ENCODE measurements at places on chromosomes 2 and 18.

- DNase-seq, result no peak
Measured at GRCh38 chr2:111209045-111209514, 88.4 kb downstream of the BCL2L11 start.

GRCh38 chr2:42567806-42568400 lies 529 bp upstream of the MTA3 start:
- DNase-seq, result peak; percentile 31

DNA sequence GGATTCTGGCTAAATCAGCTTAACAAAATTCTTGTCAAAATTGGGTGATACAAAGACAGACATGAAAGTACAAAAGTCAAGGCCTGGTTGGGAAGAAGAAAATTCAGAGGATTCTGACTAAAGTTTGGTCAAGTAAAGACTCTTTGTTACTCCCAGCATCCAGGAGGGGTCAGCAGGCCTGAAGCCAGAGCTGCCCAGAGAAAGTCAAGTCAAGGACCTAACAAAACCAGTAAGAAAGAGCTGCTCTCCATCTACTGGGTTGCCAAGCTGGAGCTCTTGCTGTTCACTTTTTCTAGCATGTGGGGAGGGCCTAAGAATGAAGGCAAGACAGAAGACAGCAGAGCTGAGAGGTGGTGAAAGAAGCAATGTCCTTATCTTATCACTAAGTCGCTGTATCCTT lies 143.3 kb downstream of the C1D start:
- DNase-seq, result no peak

GRCh38 chr18:66795051-66795450 lies 191.2 kb upstream of the CDH19 start:
- DNase-seq, result no peak

DNA sequence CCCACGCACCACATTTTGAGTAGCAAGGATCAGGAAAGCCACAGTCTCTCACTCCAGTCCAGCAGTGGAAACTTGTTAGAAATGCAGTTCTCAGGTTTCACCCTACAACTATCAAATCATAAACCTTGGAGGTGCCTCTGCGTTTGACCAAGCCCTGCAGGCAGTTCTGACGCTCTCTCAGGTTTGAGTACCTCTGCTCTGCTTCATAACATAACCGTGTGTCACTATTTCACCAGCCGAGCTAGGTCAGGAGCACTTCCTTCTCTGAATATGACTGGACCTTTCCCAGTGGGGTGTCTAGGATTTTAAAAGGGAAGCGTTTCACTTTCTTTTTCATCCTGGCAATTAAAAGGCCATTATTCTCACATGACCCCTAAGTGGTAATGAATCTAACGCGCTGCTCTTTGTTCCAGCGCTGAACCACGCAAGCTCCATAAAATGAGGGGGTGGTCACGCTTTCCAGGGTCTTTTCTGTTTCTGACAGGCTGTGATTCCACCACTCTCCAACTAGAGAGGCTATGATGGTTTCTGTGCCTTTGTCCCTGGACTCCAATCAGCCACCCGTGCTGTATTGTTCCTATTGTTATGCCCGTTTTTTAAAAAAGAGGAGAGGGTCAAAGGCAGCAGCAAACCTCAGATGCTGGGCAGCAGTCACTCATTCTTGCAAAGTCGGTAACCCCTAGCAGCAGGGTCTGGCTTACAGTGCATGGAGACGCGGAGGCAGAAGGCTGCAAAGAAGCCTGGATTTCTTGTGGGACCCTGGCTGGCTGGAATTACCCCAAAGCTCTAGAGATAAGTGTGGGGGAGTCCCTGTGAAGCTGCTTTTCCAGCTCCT lies 75.2 kb upstream of the CTNNA2 start:
- DNase-seq, result no peak

DNA sequence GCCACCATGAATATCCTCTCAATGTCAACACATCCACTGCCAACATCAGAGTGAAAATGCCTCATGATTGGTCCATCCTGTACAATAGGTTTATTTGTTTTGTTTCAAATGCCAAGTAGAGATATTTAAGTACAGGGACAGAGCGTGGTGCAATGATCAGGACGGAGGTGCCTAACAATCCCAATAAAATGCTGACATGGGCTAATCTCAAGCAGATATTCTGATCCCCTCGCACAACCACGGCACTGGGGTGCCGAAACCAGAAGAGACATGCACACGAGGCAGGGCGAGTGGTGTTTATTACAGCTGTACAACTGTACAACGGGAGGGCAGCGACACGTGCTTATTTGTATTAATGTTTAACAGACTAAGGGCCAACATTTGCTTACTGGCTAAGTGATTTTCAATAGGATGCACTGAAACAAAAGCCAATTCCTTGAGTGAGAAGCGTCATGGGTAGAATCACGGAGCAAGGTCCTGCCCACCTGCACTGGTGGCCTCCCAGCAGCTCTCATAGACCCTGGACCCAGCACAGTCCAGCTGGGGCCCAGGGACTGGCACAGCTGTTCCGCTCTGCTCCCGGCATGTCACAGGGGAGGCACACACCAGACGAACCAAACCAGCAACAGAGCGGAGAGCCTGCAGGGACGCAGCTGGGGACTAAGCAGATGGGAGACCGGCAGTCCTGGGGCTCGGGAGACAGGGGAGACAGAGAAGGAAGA lies 101.4 kb downstream of the HDAC4 start:
- no peak for DNase-seq

- DNase-seq, result no peak
Measured at GRCh38 chr2:16763493-16763899, 97.9 kb upstream of the CYRIA start.

GRCh38 chr18:34957119-34957863 lies 83.9 kb upstream of the MAPRE2 start:
- DNase-seq, result no peak

GRCh38 chr2:2102866-2103653 lies 228.0 kb downstream of the MYT1L start:
- DNase-seq, result no peak

GRCh38 chr2:149410701-149411484 lies 80.5 kb downstream of the LYPD6 start:
- no peak for DNase-seq

DNA sequence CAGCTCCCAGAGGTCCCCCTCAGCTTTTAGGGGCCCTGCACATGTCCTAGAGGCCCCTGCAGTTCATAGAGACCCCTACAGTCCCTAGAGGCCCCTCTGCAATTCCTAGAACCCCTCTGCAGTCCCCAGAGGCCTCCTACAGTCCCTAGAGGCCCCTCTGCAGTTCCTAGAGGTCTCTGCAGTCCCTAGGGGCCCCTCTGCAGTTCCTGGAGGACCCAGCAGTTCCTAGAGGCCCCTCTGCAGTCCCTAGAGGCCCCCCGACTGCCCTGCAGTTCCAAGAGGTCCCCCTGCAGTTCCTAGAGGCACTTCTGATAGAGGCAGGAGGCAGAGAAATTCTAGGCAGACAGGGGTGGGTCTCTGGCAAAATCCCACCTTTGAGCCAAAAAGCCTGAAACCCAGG lies 35.4 kb downstream of the MC2R start:
- DNase-seq, result no peak

DNA sequence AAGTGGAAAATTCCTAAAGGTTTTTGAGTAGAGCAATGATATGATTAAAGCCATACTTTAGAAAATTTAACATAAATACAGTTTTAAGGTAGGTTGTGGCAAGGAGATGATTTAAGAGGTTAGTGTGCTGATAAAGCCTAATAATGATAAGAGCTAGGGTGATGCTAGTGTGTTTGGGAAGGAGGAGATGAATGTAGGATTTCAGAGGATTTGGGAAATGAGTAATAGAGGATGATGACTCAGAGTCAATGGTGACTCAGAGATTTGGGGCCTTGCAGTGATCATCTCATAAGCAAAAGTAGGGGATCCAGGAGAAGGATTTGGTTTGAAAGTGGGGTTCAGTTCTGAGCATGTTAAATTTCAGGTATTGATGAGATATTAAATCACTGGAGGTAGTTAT lies 23.3 kb downstream of the STAMBP start:
- DNase-seq, result no peak

DNA sequence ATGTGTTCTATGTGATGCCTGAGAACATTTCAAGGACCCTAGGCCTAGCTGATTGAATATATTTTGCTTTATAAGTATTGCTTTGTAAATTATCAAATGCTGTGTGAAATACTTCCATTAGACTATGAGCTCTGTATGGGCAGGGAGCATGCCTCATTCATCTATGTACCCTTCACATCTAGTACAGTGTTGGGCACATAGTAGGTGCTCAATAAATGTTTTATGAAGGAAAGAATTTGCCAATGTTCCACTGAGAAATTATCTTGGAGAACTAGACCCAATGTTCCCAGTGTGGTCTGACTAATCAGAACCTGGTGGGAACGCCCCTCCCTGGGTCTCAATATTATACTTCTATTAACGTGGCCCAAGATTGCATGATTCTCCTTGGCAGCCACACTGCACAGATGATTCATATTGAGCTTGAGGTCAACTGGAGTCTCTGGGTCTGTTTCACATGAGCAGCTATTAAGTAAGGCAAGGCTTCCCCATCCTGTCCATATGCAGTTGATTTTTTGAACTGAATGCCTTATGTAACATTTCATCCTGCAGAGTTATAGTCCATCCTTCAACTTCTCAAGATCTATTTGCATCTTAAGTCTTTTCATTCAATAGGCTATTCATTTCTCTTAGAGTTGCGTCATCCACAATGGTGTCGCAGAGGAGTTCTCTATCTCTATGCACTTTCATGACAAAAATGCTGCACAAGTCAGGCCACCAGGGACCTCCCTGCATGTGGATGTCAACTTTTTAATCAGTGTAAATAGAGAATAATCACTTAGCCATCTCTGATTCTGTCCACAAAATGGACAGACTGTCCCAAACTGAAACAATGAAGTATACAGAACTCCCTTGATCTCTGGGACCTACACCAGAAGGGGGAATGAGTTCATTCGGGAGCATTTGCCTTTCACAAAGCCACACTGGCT lies 257.6 kb downstream of the CYP26B1 start:
- DNase-seq, result no peak

GRCh38 chr2:170830166-170830565 lies 13.5 kb downstream of the GAD1 start:
- DNase-seq, result no peak

GRCh38 chr2:178482437-178482836 lies 2.2 kb downstream of the PLEKHA3 start:
- no peak for DNase-seq

DNA sequence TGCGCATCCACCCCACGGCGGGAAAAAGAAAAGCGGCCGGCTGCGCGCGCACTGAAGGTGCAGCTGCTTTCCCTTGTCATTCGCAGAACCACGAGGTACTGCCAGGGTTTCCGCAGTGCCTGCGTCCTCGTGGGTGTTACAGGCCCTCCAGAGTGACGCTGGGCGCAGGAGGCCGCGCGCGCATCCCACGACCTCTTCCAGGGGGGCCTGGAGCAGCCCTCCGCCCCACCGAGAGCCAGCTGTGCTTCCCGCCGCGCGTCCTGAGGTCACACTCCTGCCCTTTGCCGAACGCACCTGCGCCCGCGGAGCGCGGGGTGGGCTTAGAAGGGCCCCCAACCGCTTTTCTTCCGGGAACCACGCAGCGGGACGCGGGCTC lies 378 bp upstream of the IAH1 start:
- DNase-seq, result peak; percentile 75

- DNase-seq, result no peak
Measured at GRCh38 chr2:31304816-31305215, 70.9 kb downstream of the EHD3 start.

DNA sequence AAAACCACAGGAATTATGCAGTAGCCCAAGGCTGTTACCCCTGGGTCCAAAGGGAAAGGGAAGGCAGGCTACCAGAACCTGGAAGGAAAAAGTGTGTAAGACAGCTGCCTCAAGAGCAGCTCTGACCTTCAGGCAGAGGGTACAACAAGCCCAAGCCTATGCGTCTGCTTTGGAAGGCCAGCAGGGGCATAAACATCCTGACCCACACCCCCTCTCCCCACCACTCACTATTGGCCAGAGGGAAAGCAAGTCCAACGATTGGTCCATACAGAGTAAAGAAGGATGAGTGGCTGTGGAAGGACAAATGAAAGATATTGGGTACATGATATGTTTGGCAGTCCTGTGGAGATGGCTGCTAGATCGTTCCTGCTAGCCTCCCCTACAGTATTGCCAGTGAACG lies 227.6 kb upstream of the HNRNPA3 start:
- no peak for DNase-seq

DNA sequence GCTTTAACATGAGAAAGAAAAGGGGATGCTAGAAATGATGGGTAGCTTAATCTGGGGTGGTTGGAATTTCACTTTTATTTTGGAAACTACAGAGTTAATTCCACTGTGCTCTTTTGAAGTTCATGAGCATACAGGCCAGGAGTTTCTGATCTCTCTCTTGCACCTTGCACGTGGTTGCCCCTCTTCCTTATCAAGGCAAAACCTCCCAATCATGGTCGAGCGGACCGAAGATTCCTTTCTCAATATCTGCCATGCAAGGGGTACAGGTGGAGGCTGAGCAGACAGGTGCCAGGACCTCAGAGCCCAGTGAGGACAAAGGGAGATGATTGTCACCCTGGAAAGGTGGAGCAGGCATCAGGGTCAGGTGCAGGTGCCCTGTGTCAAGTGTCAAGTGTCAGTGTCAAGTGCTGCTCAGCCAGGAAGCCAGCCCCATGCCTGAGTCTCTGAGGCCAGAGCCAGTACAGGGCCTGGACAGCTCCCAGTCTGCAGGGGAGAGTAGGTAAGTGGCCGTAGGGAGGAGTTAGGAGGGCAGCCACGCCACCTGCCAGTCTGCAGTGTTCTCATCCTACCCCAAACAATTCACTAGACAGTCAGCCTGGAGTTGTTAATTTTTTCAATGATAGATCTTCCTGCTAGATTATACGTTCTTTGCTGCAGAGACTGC lies 42.2 kb downstream of the LPIN1 start:
- no peak for DNase-seq

- no peak for DNase-seq
Measured at GRCh38 chr18:6219116-6219717, 195.5 kb downstream of the L3MBTL4 start.

DNA sequence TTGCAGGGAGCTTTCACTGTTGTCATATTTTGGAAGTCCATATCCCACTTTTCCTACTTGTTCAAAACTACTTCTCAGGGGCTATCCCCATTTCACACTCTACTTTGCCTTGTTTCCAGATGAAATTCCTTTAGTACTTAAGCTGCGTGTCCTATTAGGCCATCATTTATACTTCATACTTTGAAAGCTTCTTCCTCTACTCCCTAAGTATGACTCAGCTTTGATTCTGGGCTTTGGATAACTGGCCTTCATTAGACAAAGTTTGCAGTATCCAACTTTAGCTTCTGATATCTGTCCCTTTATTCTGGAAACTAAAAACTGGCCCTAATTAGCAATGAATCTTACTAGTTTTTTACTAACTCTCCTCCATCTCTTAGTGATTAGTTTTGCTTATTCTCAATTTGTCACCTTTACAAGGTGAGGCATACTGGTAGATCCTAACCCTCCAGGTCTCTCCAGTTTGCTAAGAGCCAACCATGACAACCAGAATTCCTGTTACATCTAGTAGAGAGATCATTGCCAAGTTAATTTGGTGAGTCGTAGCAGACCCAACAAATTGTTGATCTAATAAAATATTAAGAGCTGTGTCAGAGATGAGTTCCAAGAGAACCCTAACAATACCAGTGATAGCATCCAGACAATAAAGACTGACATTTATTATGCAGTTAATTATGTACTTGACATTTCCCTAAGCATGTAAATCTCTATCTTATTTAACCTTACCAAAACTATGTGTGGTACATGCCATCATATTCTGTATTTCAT lies 31.2 kb upstream of the ITGAV start:
- no peak for DNase-seq

GRCh38 chr2:52288596-52288995 lies 1256.7 kb upstream of the NRXN1 start:
- no peak for DNase-seq
